Suprapubic skin (tissue), 4 donors: ENCODE measurements at places on chromosomes 7 and 10. TPM values are rescaled to one million over a fixed set of nuclear protein-coding genes. Genes with fewer than 3 reads are reported as not detected.

DNA sequence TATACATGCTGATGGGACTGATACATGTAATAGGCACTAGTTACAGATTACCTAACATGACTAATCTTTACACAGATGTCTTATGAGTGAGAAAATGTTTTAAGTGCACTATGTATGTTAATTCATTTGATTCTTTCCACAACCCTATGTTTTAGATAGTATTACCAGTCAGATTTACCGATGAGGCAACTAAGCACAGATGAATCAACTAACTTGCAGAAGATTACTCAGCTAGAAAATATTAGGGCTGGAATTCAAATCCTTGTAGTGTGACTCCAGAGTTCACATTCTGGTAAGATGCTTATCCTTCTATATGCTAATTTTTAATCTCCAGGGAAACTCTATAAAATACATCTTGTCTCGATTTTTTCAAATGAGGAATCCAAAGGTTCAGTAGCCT, 964.9 kb downstream of the REEP3 start:
- no peak for DNase-seq

GRCh38 chr10:88194041-88194887, 330.8 kb downstream of the PTEN start:
- no peak for DNase-seq

The ZNF273 gene
- 247 TPM for total RNA-seq

DNA sequence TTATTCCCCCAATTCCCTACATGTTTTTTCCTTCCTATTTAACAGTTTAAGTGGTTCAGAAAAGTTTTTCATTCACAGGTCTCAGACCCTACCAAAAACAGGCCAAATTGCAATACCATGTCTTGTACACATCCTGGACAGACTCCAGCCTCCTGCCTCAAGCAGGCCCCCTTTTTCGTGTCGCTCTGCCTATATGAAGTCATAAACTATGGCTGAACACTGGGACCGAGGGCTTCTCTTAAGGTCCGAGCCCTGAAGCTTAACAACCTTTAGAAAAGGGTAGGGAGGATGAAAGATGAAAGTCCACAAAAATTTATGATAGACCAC, 1.4 kb downstream of the FBXW4 start:
- no peak for DNase-seq

The TMEM236 gene
- 0.39 TPM for total RNA-seq

GRCh38 chr10:112446055-112446854, 459 bp downstream of the ZDHHC6 start:
- no peak for DNase-seq

- no peak for DNase-seq
These were observed 6.4 kb downstream of the CDK1 start for GRCh38 chr10:60784641-60785040.

DNA sequence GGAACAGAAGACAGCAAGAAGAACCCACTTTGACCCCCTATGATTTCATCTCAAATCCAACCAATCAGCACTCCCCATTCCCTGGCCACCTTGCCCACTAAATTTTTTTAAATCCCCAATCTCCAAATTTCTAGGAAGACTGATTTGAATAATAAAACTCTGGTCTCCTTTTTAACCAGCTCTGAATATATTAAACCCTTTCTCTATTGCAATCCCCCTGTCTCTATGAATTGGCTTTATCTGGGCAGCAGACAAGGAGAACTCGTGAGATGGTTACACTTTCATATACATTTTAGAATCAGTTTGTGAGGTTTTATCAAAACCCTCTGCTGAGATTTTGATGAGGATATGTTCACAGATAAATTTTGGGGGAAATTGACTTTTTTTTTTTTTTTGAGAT, 90.3 kb upstream of the TRIM24 start:
- no peak for DNase-seq

DNA sequence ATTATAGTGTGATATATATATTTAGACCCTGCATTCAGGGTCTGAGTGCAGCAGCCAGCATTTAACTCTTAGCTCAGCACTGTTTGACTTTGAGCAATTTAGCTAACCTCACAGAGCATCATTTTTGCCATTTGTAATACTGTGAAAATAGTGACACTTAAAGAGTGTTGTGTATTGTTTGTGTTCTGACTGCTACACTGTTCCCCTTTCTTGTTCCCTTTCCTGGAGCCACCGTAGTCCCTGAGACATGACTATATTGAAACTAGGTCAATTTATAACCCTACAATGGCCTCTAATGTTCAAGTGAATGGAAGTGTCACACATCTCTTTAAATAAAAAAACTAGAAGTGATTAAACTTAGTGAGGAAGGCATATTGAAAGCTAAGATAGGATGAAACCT, 20.3 kb upstream of the CD36 start:
- DNase-seq = no peak

The PTPRE gene
- total RNA-seq = 46.8 TPM

The MASTL gene
- total RNA-seq = 11.6 TPM

The PVRIG gene
- total RNA-seq = not detected

DNA sequence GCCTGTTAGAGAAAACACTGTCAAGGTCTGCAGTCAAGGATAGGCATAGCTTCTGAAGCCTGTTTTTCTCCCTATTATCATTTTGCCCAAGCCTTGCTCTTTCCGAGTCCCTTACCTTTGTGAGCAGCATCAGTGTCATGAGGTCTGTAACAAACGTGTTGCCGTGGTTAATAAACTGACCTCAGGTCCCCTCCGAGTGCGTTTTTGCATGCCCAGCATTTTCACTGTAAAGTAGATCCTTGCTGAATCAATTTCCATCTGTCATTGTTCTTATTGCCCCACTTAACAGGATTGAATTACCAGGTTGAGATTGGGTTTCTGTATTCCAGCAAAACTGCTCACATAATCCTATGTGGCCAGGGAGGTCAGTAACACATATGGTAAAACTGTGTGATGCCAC, 110.3 kb downstream of the ZNF248 start:
- DNase-seq = no peak
